ENCODE measurements at places on chromosomes 3 and 15.
A peak's percentile ranks its signal among the peaks of the same experiment; 100 is the strongest.

DNA sequence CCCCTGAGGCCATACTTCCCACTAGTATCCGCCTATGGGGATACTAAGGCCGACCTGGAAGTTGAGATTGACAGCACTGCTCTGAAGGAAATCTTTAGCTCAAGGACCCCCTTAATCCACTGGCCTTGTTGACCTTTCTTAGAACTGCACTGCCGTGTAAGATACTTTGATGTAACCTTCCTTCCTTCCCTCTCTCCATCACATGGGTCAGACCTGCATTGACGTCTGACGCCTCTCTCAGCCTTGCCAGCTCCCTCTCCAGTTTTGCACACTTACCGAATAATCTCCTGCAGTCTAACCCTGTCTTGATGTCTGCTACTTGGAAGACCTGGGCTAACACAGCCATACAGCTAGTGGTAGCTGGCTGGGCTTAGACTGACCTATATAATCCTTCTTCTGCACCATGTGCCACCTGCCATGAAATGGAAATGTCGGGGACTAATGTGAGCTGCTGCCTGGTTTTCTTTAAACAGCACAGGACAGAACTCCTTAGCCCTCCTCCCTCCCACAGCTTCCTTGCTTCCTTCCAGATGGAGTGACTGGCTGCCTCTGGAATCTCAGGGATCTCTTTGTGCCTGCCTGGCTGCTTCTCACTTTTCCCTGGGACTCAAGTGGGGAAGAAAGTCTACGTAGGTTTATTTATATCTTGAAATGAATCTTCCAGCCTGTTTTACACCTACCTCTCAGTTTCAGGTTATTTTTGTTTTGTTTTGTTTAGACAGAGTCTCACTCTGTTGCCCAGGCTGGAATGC is 39.2 kb upstream of the HERC1 start:
- DNase-seq, result no peak

GRCh38 chr3:50220109-50220508 is 15.0 kb downstream of the SLC38A3 start:
- DNase-seq, result no peak

GRCh38 chr15:33126559-33127290 is 67.8 kb downstream of the FMN1 start:
- peak; percentile 78 for DNase-seq

- no peak for DNase-seq
Measured at GRCh38 chr3:129775870-129776269, 117.6 kb downstream of the TMCC1 start.

GRCh38 chr3:158780766-158781165 is 21.1 kb upstream of the MFSD1 start:
- DNase-seq, result no peak

DNA sequence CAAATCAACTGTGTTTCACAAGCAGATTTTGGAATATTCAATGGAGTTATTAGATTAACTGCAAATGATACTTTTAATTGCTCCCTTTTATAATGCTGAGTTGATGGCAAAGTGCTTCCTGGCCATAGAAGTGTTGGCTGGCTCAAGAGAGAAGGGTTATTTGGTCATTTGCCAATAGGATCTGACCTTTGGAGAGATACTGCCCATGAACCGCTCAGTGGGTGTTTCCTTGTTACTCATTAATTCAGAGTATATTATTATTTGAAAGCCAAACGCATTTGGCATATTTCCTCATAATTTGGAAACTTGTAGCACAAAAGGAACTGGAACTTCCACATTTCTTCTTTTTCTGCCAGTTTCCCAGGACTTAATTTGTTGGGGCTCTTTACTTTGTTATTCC is 234.7 kb downstream of the CDIN1 start:
- peak; percentile 15 for DNase-seq

DNA sequence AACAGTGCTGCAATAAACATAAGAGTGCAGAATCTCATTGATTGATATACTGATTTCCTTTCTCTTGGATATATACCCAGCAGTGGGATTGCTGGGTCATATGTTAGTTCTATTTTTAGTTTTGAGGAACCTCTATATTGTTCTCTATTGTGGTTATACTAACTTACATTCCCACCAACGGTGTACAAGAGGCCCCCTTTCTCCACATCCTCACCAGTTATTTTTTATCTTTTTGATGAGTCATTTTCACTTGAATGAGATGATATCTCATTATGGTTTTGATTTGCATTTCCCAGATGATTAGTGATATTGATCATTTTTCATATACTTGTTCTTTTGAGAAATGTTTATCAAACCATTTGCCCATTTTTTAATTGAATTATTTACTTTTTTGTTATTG is 12.4 kb upstream of the IREB2 start:
- peak; percentile 88 for DNase-seq

- DNase-seq, result no peak
Measured at GRCh38 chr3:38084334-38085310, 45.6 kb downstream of the DLEC1 start.

GRCh38 chr3:7371693-7372572 is 511.0 kb downstream of the GRM7 start:
- DNase-seq, result no peak

DNA sequence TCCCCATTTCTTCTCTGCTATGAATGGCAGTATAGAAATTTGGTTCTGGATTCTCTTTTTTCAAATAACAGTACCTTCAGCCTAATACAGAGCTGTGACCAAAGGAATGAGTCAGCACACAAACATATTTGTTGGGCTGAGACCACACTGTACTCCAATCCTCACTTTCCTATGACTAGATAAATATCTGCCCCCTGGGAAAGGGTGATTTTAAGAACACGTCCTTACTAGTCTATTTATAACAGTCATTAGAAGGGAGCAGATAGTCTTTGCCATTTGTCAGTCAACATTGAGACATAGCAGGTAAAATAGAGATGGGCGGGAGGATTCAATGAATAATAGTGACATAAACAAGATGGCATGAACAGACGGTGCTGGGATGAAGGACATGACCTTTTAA is 461.3 kb downstream of the MCTP2 start:
- DNase-seq, result no peak

GRCh38 chr3:72336821-72337479 is 511.3 kb downstream of the SHQ1 start:
- DNase-seq, result no peak

GRCh38 chr3:155391104-155391503 is 97.6 kb upstream of the STRIT1 start:
- no peak for DNase-seq

DNA sequence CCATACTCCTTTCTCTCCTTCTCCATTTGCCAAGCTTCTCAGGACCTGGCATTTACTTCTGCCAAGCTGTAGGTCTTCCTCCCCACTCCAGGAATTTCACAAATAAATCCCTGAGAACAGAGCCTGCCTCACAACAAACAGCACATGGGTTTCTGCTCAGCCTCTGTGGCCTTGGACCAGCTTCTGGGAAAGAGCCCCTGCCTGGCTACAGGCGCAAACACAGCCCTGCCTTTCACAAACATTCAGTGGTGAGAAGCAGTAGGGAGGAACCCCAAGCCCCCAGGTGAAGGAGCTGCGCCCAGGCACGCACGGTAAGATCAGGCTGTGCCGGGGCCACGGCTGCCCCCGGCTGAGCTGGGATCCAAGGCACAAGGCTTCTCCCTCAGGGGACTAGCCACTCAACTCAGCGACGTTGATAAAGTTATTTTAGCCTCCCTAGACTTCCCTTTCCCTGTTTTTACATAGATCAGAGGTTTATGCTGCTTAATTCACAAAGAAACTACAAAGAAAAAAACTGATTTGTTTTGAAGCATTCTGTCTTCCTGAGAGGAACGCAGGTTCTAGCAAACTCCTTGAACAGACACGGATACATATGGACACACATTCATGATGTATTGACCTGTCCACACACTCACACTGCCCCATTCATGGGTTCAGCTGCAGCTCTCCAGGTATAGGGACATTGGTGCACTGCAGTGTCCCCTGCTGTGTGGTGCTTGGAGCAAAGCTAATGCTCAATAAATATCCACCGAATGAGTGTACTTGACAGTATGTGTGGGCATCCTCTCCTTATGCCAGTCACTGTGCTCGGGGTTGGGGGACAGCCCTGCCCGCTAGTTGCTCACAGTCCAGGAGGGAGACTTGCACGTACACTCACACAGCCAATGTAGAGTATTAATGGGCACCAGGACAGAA is 25.4 kb downstream of the HES1 start:
- no peak for DNase-seq

- no peak for DNase-seq
Measured at GRCh38 chr15:69893863-69894262, 203.9 kb downstream of the TLE3 start.

DNA sequence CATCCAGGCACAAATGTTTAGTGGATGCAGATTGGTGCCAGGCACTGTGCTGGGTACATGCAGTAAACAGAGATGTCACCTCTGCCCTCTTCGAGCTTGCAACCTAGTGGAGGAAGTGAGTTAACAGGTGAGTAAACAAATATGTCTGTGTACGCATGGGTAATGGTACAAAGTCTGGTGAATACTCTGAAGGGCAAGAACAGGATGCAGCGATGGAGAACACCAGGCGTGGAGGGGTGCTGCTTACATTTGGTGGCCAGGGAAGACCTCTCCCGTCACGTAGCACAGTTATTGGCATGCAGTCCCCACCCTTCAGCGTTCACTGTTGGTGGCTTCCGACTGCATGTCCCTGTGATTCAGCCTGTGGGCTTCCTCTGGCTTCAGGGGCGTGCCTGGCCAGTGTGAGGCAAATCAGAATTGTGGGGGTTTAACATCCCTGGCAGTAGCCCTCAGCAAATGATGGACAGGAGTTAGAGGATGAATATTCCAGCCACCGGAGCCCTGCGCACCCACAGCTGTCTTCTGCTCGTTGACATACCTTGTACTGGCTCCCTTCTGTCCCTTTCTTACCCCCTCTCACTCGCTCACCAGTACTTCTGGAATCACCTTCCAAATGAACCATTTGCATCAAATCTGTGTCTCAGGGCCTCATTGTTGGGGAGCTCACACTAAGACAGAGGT is 9.1 kb upstream of the HDAC11 start:
- DNase-seq, result no peak

DNA sequence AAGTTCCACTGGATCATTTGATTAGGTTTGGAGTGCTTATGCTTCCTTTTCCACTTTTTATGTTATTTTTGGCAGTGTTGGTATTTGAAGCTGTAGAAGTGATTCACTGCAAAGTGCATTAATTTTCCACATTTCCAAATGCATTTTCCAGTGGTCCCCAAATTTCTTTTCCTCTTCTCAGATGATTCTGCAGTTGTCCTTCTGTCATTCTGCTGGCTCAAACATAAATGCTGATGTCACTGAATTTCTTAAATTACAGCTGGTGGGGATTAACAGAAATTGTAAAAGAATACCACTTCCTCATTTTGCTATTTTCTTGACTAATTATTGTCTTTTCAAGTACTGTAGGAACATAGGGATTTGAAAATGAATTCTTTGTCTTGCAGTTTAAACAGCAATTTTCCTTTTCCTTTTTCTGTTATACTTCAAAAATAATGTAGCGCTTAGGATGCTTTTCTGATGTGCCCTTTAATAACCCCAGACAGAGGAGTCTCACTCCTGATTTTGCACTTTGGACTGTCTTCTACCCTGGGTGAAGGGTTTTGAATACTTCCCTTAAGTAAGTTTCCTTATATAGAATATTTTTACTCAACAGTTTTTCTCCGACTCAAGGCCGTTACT is 25.0 kb downstream of the MITF start:
- peak; percentile 85 for DNase-seq

DNA sequence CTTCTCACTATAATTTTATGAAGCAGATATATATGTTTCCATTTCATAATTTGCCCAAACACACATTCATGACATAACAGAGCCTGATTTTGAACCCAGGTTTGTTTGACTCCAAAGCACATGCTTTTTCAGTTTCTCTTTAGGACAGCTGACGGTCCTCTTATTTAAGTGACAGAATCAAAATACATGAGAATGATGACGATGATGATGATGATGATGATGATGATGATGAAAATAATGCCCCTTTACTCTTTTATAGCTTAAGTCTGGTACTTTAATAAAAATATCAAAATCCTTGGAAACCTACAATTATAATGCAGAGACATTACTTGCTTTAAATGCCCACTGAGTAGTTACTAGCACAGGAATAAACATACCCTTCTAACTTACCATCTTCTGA is 15.3 kb downstream of the COPB2 start:
- no peak for DNase-seq

DNA sequence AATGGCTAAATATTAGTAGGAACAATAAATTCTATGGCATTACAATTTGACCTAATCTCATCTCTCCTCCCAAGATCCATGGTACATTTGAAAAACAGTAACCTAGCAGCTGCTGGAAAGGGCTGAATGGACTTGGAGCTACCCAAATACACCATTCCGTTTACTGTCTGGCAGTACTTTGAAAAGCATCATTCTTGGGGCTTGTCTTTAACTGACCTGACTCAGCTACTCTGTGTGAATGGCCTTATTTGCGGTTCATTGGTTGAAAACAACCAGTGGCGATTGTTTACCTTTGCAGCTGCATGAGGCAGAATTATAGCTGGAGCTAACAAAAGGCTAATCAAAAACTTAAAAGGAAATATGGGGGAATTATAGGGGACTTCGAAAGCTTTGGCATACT is 311.2 kb upstream of the MCTP2 start:
- no peak for DNase-seq

GRCh38 chr3:141000027-141000663 is 51.0 kb upstream of the SPSB4 start:
- DNase-seq, result peak; percentile 49

DNA sequence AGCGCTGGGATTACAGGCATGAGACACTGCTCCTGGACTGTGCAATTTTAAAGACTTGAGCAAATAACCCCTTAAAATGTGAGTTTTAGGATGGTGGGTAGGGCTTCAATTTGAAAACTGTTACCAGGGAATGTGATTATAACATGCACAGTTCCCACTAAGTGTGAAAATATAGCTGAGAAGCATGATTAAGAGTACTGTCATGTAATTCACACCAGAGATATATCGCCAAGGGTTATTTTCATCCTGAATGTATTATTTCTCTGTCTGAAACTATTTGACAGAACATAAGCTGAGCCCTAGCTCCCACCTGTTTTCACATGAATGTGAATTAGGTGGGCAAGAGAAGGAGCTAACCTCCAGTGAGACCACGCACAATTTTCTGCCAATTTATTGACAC is 457.2 kb downstream of the GABRG3 start:
- no peak for DNase-seq

- no peak for DNase-seq
Measured at GRCh38 chr3:58324391-58325390, 8.0 kb upstream of the PXK start.

Measured in MV-4-11 (cell line).